H9 (cell line): ENCODE measurements at places on chromosomes 4 and X.

DNA sequence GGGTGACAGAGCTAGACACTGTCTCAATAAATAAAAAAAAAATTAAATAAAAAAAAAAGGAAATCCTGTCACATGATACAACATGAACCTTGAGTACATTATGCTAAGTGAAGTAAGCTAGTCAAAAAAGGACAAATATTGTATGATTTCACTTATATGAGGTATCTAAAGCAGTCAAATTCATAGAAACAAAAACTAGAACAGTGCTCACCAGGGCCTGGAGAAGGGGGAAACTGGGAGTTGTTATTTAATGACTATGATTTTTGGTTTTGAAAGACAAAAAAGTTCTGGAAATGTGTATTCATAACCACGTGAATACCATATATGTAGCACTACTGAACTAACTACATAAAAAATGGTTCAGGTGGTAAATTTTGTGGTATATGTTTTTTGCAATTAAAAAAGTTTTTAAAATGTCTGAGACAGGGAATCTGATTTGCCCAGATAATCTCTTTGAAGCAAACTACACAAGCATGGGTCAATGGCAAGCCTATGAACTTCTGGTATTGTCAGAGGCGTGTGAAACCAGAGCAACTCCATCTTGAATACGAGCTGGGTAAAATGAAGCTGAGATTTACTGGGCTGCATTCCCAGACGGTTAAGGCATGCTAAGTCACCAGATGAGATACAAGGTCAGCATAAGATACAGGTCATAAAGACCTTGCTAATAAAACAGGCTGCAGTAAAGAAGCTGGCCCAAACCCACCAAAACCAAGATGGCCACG, 42.3 kb downstream of the ANAPC10 start:
- no peak for DNase-seq

DNA sequence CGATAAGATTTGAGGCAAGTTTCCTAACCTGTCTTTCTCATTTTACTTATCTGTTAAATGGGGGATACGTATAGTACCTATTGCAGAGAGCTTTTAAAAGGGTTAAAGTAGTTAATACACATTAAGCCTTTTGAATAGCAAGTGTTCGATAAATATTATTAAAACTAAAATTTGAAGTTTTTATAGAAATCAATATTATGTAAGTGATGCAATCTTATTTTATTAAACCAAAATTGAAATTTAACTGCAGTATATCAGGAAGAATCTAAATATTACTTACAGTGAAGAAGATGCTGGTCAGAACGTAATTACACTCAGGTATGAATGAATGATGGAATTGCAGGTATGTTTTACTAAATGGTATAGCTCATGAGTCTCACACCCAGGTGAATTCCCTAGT, 58.0 kb downstream of the ANXA3 start:
- DNase-seq: no peak

GRCh38 chr4:40377512-40378365, 42.6 kb downstream of the CHRNA9 start:
- no peak for DNase-seq

- peak; percentile 54 for DNase-seq
Measured at GRCh38 chr4:152165146-152165545, 370.7 kb downstream of the FBXW7 start.

DNA sequence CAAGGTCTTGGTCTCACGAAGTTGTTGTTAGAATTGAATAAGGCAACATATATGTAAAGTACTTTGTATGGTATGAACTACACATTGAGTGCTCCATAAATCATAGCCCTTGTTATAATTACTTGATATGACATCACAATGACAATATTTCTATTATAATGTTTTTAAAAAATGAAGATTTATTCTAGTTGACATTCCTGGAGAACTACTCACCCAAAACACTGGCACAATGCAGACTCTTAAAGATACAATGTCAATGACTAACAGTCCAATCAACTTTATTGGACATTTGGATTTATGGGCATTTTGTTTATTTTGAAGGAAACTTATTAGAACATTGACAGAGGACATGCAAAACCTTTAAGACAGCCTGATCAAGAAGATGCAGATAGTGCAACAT, 55.3 kb downstream of the ASB9 start:
- no peak for DNase-seq
